Endothelial cell of umbilical vein (primary cell): ENCODE measurements at places on chromosomes 13 and 19. TPM values are rescaled to one million over a fixed set of nuclear protein-coding genes. Genes with fewer than 3 reads are reported as not detected.

The ZNF773 gene
- total RNA-seq: 4.3 and 5.5 TPM in 2 replicates

The PPP5C gene
- 102 and 114 TPM in 2 replicates for total RNA-seq

The ZNF85 gene
- 9.2 and 9.5 TPM in 2 replicates for total RNA-seq

The ZNF527 gene
- 3.4 and 3.6 TPM in 2 replicates for total RNA-seq

The CGB2 gene
- total RNA-seq: not detected in 2 replicates

The ZC3H13 gene
- total RNA-seq: 32.0 and 36.6 TPM in 2 replicates

The KATNAL1 gene
- 43.1 and 49.2 TPM in 2 replicates for total RNA-seq

The PRX gene
- total RNA-seq: 1.3 and 1.7 TPM in 2 replicates

The ZNF556 gene
- not detected in 2 replicates for total RNA-seq

The CD70 gene
- not detected in 2 replicates for total RNA-seq

The COX7A1 gene
- 26.8 and 35.2 TPM in 2 replicates for total RNA-seq

The FBXL12 gene
- 25.8 and 26.9 TPM in 2 replicates for total RNA-seq

The RFPL4AL1 gene
- not detected in 2 replicates for total RNA-seq

The UBL5 gene
- 351 and 364 TPM in 2 replicates for total RNA-seq

The CACNG7 gene
- total RNA-seq: 0.78 and 1.3 TPM in 2 replicates

The FXYD7 gene
- total RNA-seq: not detected in 2 replicates

The OR7G2 gene
- not detected in 2 replicates for total RNA-seq

The MAG gene
- total RNA-seq: not detected in 2 replicates

The TUBA3C gene
- not detected in 2 replicates for total RNA-seq

The CDX2 gene
- total RNA-seq: not detected in 2 replicates

The SRRM5 gene
- 0.27 and 0.32 TPM in 2 replicates for total RNA-seq

The SIGLEC8 gene
- total RNA-seq: not detected in 2 replicates

The KLK2 gene
- total RNA-seq: not detected in 2 replicates

The C19orf67 gene
- total RNA-seq: 0.55 TPM in 1 of 2 replicates, not detected in the other

The OR10H1 gene
- not detected in 2 replicates for total RNA-seq

The LRRC4B gene
- total RNA-seq: not detected in 2 replicates

The ZNF571 gene
- 2.0 and 2.1 TPM in 2 replicates for total RNA-seq
